ENCODE measurements at places on chromosomes 6 and 20.

DNA sequence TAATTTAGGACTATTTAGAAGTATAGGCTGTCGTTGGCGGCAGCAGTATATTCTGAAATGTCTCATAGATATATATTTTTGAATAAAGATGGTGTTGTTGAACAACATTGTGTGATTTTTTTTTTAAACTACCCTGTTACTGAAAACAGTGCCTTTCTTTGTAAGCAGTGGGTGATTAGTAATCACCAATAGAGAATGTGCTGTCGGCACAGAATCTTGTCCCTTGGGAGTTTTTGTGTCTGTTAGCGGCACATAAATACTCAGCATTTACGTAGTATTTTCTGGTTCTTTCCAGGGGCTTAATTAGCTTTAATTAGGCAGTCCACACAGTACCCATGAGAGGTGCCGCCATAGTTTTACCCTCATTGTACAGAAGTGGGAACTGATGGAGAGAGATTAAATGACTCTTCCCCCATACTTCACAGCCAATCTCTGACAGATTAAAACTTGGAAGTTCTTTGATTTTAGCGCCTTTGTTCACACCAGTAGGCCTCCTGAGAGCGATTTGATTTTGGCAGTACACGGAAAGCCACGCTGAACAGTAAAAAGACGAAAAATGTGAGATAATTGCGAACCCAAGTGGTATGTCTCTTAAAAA, 58.8 kb downstream of the RPRD1B start:
- DNase-seq = no peak

DNA sequence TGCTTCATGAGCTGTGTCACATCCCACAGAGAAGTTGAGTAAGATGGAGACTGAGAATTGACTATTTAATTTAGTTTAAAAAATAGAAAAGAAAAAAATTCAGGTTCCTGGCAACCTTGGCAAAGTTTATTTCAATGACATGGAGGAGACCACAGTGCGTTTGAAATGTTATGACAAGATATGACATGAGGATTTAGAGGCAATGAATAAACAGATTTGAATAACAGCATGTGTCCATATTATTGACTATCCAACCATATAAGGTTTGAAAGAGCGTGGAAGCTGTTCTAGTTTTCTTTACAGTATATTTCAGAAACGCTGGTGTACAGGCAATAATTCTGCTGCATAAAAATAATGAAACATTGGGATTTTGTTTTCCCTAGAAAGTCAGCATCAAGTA, 303.9 kb downstream of the SMOC2 start:
- DNase-seq = no peak

GRCh38 chr6:43269273-43270007, 26.2 kb downstream of the TTBK1 start:
- DNase-seq = no peak

- no peak for DNase-seq
Observed at GRCh38 chr6:13613029-13613594, 2.0 kb upstream of the NOL7 start.

DNA sequence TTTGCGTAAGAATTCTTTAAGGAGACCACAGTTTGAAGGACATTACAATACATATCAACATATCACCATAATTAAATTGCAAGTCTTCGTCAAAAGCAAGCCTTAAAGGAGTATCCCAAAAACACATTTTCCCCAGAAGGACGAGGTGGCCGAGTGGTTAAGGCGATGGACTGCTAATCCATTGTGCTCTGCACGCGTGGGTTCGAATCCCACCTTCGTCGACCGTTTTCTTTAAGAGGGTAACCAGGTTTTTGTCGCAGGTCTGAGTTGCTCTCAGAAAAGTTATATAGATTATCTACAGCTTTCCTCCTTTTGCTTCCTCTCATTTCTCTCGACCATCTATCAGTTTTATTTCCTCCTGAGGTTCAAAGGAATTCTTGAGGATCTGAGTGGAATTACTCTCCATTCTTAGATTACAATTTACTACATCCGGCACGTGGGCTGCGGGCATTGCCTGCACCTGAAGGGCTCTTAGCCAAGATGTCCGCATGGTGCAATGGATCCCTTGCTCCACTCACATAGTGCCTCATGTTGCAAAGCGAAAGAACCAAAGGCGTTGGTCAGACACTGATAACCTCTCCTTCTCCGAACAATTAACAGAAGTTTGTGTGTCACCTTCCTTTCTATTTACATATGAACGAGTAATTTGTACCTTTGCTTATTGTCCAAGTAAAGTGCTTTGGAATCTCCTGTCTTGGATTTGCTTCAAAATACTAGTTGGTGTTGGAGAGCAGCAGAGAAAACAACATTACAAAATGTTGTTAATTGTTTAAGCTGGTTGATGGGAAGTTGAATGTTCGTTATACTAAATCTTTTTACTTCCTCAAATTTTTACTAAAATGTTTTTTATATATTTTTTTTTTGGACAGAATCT, 14.0 kb downstream of the POM121L2 start:
- DNase-seq = no peak

- no peak for DNase-seq
Observed at GRCh38 chr6:108895571-108895970, 47.3 kb downstream of the ARMC2 start.
